ENCODE measurements at places on chromosomes 12 and 14.

DNA sequence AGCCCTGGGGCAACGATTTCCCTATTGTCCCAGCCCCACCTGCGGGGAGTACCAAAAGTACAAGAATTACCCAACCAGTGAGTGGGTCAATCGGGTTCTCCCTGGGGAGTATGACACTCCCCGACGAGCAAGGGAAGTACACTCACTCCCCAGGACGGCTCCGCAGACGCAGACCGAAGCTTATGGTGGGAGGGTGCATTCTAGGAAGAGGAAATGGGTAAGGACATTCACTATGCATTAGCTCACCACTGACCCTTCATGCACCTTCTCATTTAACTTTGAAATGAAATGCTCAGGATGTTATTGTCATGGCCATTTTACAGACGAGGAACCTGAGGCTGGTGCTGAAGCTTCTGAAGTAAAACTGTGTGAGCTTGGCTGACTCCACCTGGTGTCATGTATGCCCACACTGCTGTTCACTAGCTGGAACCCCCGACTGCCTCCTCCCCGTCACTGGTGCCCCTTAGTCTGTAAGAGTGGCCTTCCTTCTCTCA, 45.8 kb upstream of the TMED10 start:
- DNase-seq: no peak

GRCh38 chr12:90253136-90253535, 544.5 kb upstream of the ATP2B1 start:
- DNase-seq: no peak

GRCh38 chr12:90174198-90174510, 465.5 kb upstream of the ATP2B1 start:
- DNase-seq: no peak

GRCh38 chr14:90795744-90796143, 20.5 kb downstream of the TTC7B start:
- DNase-seq: no peak

DNA sequence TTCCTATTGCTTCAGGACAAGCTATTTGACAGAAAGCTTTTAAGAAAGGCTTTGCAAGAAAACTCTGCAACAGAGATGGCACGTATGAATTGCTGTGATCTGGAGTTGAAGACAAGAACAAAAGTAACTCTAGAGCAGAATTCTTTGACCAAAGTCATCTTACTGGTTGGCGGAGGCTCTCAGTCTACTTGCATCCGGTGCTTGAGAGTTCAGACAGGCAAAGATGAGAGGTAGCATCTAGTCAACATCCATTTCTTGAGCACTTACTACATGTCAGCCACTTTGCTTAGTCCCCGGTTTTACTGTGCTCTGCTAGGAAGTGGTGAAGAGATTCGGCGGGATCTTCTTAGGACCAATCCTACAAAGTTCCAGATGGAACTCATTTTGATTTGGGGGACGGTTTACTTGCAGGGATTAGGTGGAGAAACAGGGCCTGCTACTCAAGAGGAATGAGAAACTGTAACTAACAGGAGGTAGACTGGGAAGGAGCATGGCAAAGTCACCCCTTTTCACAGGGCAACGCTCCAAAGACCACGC, 404 bp upstream of the CCDC91 start:
- no peak for DNase-seq

DNA sequence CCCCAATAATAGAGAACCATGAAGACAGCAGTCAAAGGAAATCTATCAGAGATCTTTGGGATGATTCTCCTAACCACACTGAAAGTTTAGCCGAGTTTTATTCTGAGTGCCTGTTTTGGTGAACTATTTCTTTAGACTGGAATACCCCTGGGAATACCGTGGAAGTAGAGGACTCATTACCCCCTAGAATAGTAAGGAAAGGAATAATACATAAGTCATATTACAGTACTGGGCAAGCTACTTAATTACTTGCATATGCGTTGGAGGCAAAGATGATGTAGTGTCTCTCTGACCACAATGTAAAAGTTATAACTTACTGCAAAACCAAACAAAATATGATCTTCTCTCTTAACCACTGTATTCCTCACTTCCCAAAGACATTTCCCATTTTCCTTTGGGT, 25.5 kb downstream of the ZC2HC1C start:
- DNase-seq: no peak

DNA sequence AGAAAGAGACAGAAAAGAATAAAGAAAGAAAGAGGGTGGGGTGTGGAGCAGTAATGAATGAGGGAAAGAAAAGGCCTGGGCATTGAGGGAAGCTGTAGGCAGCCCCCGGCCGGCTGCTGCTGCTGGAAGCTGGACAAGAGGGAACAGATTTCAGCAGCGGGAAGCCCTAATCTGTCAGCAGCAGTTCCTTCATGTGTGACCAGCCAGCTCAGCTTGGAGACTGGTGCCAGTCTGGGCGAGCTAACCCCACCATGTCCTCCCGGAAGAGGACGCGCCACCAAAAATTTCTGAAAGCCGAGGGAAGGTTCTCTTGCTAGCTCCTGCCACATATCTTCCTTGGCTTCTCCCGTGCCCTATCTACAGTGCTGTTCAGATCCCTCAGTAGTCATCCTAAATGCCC, 236.8 kb downstream of the GRIN2B start:
- DNase-seq: no peak

GRCh38 chr12:123482876-123483275, 24.9 kb downstream of the SNRNP35 start:
- DNase-seq: no peak

- no peak for DNase-seq
These were observed 168.5 kb downstream of the NAV3 start for GRCh38 chr12:77999074-77999715.

- DNase-seq: no peak
These were observed 84.8 kb downstream of the NRXN3 start for GRCh38 chr14:78254911-78255461.

All from iPS DF 6.9 (cell line).